SK-N-DZ (cell line): ENCODE measurements at places on chromosomes 16 and 17.

- DNase-seq = no peak
Measured at GRCh38 chr17:5354886-5355415, 64.5 kb downstream of the NUP88 start.

- no peak for DNase-seq
Measured at GRCh38 chr17:65797809-65798208, 236.4 kb upstream of the AXIN2 start.

DNA sequence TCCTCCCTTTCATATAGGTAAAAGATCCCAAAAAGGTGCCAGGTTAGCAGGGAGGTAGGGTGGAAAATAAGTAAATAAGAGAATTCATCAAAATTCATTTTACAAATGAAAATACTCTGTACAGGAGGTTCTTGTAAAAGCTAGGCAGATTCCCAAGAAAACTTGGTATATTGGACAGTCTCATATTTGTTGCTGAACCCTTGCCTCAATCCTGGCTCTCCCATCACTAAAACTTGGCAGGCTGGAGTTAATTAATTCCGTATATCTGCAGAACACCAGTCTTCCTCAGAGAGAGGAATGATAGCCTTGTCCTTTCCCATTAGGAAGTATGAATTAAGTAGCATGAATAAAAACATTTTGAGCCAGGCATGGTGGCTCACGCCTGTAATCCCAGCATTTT lies 66.2 kb upstream of the MTMR4 start:
- no peak for DNase-seq

- no peak for DNase-seq
Measured at GRCh38 chr16:27377666-27378485, 24.1 kb upstream of the IL21R start.

DNA sequence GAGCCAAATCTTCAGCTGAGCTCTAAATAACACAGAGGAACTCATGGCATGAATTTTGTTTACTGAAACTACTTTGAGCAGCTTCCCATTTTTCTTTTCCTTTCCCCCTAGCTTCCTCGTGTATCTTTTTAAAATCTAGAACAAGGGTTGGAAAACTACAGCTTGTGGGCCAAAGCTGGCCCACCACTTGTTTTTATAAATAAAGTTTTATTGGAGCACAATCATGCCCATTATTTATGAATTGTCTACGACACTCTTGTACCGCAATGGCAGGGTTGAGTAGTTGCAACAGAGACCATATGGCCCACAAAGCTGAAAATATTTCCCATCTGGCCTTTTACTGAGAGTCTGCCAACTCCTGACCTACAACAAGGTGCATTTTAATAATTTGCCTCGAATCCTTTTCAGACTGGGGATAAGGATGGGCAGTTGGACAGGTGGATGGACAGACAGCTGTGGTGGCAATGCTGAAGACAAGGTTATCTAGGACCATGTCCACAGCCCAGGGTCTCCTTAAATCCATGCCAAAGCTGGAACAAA lies 87.7 kb downstream of the RMI2 start:
- DNase-seq = no peak

GRCh38 chr16:11178424-11178823 lies 77.6 kb downstream of the SOCS1 start:
- DNase-seq = no peak

DNA sequence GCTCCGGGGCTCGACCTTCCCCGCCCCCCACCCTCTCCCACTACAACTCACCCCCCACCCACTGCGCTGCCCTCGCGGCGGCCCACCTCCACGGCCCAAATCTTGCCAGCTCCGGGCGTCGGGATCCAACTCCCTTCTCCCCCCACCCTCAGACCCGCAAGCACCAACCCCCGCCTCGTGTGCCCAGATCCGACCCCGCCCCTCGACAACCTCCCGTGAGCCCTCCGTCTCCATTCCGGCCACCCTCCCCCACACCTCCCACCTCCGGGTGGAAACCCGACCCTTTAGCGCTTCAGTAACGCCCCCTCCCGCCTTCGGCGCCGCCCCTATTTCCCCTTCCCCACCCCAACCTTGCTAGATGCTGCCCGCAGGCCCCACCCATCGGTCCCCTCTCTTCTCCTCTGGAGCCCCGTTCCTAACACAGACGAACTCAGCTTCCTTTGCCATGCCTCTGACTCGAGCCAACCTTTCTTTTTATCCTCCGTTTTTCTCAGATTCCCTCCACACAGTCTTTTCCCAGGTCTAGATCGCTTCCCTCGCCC lies 717 bp downstream of the UBE2Z start:
- peak; percentile 86 for DNase-seq

DNA sequence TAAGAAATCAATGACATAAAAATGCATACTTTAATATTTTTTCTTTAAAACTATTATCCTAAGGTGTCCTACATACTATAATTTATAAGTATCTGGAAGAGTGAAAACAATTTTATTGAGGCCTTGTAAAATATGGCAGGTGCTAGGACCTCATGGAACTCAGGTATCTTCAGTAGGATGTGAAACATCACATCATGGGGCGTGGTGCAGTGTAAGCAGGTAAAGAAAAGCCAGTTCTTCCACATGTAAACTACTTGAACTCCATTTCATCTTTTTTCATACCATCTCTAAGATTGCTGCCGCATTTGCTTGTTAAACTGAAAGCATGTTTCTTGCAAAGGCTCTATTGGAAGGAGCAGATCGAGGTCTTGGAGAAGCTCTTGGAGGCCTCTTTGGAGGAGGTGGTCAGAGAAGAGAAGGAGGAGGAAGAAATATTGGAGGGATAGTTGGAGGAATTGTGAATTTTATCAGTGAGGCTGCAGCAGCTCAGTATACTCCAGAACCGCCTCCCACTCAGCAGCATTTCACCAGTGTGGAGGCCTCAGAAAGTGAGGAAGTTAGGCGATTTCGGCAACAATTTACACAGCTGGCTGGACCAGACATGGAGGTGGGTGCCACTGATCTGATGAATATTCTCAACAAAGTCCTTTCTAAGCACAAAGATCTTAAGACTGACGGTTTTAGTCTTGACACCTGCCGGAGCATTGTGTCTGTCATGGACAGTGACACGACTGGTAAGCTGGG lies at the start of gene CAPNS2:
Gene CAPNS2 (plus strand): TSS at position 253 of the 744 bp plus-strand sequence. CDS start 73 bp downstream, at position 326.
- no peak for DNase-seq

GRCh38 chr17:33745047-33745760 lies 452.1 kb upstream of the ASIC2 start:
- no peak for DNase-seq

GRCh38 chr17:48143629-48144028 lies 36.1 kb downstream of the SNX11 start:
- no peak for DNase-seq

DNA sequence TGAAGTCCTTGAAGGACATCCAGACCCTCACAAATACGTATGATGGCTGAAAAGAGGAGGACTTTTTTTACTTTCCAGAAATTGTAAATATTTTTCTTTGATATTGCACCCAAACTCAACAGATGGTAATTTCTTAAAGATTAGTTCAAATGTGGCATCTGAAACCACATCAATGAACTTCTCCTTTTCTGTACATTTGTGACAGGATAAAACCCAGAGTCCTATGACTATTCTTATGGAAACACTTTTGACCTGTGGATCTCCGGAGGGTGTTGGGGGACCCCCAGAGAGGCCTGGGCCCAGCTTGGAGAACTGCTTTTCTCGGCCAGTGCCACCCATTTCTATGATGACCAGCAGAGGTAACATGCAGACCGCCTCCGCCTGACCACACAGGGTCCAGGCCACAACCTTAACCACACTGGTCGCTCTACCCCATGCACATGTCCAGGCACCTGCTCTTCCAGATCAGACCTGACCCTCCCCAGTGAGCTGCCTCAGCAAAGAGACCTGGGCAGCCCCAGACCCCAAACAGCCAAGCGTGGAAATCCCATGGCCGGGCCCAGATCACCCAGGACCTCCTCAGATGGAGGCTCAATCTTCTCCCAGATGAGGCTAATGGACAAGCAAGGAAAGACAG lies 22.7 kb downstream of the RPH3AL start:
- no peak for DNase-seq

DNA sequence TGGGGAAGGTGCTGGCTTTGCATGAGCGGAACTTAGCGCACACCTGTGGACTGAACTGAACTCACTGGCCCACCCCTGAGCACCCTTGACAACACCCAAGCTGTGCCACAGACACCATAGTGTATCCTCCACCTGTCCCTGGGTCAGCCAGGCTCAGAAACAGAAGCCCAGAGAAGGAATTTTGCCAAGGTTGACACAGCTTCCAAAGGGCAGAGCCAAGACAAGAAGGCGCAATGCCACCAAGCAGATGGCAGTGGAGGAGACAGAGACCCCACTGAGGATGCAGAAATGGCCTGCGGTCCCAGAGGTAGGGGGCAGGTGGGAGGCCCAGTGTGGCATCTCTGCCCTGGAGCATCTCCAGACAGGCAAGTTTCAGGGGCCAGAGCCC lies 169.0 kb downstream of the ENGASE start:
- no peak for DNase-seq

GRCh38 chr17:72382971-72383722 lies 262.3 kb downstream of the SOX9 start:
- DNase-seq = no peak

DNA sequence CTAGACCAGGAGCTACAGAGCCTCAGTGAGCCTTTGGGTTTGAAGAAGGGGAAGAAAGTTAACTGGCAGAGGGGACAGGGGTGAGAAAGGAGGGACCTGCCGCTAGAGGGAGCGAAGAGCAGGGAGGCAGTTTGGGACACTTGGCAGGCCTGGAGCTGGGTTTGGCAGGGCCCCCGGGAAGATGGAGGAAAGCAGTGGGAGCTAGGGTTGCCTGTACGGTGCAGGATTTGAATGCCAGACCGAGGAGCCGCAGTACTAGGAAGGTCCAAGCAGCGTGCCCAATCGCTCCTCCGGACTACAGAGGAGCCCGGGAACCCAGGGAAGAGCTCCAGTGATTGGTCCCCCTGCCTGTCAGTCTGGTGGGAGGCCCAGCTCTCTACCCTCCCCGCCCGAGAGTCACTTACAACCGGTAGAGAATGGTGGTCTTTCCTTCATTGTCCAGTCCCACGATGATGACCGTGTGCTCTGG lies 1.3 kb downstream of the ARL5C start:
- peak; percentile 93 for DNase-seq

DNA sequence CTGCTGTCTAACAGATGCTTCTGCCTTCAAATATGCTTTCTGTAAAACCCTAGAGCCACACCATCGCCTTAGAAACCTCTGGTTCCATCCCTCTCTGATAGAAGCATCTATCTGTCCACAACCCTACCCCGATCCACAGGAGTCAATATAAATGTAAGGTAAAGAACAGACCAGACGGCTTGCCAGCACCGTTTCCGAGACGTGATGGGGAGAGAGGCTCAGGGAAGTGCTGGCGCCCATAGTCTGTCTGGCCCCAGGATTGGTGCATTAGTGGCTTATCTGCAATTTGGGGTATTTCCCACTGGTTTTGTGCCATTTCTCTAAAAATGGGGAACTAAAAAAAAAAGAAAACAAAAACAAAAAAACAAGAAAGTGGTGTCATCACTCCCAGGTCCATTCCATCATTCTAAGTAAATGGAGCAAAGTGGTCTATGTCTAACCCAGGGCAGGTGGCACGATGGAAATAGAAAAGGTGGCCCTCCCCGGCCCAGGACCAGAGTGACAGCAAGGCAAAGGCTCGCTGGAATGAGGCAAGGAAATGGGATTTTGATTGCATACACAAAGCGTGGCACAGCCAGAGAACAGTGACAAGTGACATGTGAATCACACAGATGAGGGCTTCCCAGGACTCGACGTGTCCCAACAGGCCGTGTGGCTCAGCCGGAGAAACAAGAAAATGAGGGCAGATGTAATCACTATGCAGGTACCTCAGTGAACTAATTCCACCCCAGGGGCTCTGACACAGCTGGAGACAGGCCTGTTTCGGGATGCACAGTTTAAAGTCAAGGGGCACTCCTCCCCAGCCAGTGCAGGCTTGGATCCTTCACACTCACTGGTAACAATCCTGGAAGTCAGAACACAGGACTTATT lies 125.6 kb downstream of the GAS7 start:
- no peak for DNase-seq

DNA sequence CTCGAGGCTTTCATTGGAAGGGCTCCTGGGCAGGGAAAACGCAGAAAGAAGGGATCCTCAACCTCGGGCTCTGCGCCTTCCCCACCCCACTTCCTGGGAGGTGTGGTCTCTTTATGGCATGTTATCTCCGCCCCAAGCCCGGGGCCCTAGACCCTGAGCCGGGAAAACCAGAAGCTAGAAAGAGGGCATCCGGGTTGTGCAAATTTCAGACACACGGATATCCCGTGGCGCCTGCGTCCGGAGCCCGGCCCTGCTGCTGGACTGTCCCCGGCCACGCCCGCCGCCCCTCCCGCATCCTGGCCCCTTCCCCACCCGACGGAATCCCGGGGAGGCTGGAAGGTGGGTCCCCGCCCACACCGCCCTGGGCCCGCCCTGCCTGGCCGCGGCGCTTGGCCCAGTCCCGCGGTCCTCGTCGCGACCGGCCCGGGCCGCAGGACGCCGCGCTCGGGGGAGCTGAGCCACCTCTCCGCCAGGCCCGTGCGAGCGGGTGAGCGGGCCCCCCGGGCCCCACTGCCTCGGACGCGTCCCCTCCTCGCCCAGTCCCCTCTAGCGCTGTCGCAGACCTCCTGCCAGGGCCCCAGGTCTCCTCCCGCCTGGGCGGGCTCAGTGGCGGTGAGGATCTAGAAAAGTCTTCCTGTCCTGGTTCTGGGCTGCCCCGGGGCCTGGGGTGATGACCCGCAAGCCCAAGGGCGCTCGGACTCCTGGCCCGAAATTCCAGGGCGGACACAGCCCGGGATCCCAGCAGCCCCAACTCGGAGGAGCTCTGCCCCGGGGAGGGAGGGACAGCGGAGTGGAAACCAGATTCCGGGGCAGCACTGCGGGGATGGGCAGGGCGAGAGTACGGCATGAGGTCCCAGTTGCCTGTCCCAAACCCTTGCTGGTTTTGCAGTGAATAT lies at the start of gene SLC16A5:
Gene SLC16A5 (plus strand): TSS at position 397 of the 896 bp plus-strand sequence. CDS start 5,683 bp downstream, outside the sequence.
- DNase-seq = no peak

GRCh38 chr16:2784358-2785100 lies 2.8 kb downstream of the PRSS33 start:
- no peak for DNase-seq

DNA sequence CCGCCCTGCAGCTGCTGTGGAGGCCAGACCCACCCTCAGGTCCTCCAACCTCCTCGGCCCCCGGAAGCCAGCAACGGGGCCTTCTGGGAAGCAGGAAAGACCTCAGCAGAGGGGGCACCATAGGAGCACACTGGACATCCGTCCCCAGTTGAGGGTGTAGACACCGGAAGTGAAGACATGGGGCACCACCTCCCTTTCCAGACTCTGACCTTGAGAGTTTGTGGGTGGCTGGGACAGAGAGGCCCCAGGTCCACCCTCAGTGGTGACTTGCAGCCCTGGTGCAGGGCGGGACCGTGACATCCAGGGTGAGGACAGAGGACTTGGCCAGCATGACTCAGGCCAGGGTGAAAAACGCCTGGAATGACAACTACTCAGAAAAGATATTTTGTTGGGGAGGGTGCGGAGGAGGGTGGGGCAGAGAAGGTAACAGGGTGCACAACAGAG lies 19.9 kb downstream of the CEP295NL start:
- peak; percentile 70 for DNase-seq
